BJ (cell line): ENCODE measurements at places on chromosomes 11 and 22.

GRCh38 chr11:71165771-71166170, 86.6 kb downstream of the SHANK2 start:
- DNase-seq: no peak

DNA sequence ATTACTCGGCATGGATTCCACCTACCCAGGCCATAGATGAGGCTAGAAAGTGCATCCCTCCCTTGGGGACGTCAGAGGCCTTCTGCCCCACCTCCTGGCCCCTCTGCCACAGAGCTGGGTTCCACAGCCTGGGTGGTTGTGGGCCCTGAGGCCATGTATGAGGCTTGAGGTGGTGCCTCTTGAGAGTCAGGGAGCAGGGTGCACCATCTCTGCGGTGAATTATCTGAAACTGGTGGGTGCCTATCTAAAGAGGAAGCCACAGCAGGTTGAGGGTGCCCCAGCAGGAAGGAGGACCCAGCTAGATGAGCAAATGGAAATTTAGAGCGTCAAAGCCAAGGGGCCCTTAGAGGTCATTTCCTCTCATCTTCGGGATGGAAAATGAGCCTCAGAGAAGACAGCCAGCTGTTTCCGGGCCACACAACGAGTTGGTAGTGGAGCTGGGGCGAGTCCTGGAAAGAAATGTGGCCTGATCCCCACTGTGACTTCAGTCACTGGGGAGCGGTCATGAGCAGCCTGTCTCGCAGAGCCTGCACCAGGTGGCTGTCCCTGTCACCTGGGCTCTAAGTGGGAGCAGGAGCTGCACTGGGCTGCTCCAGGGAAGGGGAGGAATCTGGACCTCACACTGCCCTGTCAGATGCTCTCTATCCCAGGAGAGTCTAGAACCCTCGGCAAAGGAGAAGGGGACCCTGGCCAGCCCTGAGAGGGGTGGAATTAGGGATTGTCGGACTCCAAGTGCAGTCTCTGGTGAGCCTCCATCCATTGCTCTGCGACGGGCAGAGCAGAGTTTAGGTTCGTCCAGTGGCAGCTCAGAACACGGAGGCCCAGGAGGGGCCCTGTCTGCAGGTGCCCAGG, 7.3 kb downstream of the ADORA2A start:
- DNase-seq: no peak

- DNase-seq: no peak
Observed at GRCh38 chr11:79471071-79471844, 30.4 kb upstream of the TENM4 start.

GRCh38 chr11:76008474-76008873, 193.5 kb downstream of the UVRAG start:
- DNase-seq: no peak

GRCh38 chr11:108035690-108036089, 27.0 kb downstream of the CUL5 start:
- DNase-seq: no peak

DNA sequence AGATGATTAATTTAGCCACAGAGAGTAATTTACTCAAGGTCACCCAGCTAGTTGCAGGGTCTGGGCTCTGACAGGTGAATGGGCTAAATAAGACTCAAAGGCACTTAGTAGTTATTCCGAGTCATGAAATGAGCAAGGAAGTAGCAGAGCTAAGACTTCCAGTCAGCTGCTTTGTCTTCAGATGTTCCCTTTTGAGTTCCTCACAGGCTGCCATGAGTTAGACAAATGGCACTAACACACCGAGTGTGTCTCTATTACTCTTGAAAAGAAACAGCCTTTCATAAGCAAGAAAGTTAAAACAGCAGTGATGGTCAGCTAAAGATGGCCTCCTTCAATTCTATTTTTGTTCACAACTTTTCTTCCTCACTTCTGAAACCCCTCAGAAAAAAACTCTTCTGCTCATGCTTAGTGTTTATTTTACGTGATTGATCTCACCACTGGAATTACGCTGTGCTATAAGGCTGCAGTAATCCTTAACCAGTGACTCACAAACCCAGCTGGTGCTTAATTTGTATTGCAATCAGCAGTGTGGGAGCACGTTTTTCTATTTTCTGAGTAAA, 389.1 kb downstream of the AASDHPPT start:
- DNase-seq: no peak

- DNase-seq: no peak
Observed at GRCh38 chr11:134758342-134758931, 346.4 kb upstream of the B3GAT1 start.

DNA sequence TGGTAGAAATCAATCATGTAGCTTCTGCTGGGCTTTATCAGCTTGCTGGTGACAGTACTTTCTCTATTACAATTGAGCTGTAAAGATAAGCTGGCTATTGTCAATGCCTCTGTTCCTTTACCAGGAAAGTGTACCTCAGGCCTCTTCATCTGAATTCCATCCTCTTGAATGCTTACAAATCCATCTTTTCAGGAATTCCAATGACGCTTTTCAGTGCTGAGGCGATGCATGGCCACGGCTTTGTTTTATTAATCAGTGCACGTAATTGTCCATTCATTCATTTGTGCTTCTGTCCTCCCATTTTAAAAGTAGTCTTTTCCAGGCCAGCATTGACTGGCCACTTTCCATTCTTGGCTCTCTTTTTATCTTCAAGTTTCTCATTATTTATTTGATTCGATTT, 202.0 kb downstream of the PGR start:
- DNase-seq: no peak
